B cell (primary cell): ENCODE measurements at places on chromosomes 11 and 22.

GRCh38 chr11:8363921-8364320 is 100.2 kb upstream of the LMO1 start:
- DNase-seq, result no peak

DNA sequence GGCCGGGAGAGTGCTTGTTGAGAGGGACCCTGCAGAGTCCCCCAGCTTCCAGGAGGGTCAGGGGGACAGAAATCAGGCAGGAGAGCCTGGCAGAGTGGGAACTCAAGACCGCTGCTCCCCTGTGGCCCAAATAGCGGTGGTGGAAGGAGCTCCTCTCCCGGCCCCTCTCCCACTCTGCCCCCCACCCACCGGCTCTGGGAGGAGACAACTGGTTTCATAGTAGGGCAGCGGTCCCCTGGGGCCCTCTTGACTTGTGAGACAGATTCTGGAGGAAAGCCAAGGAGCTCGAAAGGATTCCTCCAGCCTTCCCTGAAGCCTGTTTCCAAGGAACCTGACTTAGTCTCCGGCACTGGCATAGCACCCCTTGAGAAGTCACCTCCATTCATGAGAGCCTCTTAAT is 10.1 kb downstream of the PKNOX2 start:
- DNase-seq, result no peak

DNA sequence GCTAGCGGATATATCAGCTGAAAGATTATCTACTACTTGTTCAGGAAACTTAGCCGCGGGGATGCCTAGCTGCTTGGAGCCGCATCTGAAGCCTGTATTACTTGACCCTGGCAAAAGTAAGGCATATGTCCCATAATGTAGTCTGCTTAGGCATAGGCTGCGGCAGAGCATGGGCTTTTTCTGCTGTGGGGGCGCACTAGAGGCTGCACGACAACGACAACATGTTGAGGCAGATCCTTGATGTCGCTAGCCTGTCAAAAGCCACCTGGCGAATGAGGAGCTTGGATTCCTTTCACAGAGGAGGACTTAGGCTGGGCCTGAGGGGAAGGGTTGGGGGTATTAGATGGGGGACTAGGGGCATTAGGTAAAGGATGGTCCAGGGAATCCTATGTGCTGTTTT is 1.1 kb upstream of the OR52N2 start:
- DNase-seq, result no peak

GRCh38 chr11:101705972-101706371 is 122.2 kb upstream of the TRPC6 start:
- no peak for DNase-seq

GRCh38 chr11:59479906-59480305 is 6.8 kb downstream of the OR4D10 start:
- DNase-seq, result no peak

DNA sequence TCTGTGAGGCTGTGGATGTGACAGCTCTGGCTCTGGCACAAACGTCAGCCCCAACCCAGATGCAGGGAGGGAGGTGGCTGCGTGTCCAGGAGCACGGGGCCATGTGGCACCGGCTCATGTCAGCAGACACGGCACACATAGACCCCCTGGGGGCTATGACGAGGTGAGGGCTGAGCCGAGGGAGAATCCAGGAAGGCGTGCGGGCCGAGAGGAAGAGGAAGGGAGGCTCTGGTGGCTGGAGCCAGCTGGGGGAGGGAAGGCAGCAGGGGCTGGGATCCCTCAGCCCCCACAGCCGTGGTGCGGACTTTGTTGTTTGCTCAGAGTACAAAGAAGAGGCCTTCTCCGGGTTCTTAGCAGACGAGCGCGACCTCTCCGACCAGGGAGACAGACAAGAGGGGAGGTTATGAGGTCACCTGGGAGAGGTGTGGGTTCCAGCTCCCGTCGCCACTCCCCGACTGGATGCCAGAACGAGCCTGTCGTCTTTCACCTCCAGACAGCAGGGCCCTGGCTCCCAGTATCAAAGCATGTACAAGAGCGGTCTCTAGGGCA is 46.1 kb downstream of the CDKN1C start:
- DNase-seq, result no peak

DNA sequence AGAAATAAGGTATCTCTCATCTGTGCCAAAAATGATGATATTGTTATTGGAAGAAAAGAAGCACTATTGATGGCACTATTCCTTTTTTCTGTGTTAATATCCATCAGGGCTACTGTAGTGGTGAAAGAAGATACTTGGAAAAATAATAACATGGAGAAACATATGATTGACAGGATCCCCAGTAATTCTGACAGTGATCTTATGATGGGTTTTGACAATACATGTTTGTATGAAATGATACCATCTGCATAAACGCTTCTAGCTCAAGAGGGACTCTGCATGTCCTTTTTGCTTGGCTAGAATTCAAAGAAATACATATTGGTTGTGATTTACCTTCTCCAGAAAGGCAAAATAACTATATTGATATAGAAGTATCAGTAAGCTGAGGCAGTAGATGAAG is 178.1 kb downstream of the GUCY1A2 start:
- no peak for DNase-seq

- no peak for DNase-seq
Observed at GRCh38 chr11:12762278-12762677, 88.1 kb downstream of the TEAD1 start.

GRCh38 chr11:68890490-68891231 is 13.0 kb downstream of the MRPL21 start:
- no peak for DNase-seq

DNA sequence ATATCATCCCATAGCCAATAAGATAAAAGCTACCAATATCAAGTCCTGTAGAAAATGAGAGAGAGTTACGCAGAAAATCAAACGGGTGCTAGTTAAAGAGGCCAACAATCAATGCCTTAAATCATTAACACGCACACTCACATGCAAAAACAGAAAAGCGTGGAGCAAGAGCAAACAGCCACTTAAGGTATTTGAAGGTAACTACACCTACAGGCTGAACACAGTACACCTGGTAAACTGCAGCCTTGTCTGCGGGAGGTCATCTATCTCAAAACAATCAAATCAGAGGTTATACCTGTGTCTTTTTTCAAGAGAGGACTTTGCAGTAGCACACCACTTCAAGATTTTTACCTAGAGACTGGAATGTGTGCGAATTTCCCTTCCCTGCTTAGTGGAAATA is 23.6 kb downstream of the SLC35F2 start:
- DNase-seq, result no peak

GRCh38 chr11:66663741-66664296 is 13.9 kb downstream of the RBM4B start:
- DNase-seq, result no peak

DNA sequence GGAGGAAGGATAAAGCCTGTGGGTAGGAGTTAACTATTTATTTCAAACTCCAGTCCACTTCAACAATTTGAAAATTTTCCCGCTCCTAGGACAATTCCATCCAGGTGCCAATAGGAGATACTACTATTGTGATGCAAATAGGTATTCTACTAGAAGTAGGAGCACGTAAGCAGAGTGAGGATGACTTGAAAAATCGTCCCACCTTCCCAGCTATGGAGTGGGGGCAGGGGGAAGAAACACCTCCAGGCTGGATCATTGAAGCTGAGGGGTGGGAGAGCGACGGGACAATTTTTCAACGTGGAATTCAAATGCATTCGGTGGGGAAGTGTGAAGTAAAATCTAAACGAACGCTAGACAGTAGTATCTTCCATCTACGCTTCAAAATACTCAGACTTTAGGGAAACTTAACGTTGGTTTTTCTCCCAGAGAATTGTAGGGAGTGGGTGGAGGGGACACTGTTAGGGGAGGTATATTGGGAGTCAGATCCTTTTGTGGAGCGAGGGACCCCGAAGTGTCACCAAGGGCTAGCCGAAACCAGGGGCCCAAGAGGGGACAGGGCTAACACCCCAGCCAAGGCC is 523 bp upstream of the ARHGAP42 start:
- DNase-seq, result no peak

DNA sequence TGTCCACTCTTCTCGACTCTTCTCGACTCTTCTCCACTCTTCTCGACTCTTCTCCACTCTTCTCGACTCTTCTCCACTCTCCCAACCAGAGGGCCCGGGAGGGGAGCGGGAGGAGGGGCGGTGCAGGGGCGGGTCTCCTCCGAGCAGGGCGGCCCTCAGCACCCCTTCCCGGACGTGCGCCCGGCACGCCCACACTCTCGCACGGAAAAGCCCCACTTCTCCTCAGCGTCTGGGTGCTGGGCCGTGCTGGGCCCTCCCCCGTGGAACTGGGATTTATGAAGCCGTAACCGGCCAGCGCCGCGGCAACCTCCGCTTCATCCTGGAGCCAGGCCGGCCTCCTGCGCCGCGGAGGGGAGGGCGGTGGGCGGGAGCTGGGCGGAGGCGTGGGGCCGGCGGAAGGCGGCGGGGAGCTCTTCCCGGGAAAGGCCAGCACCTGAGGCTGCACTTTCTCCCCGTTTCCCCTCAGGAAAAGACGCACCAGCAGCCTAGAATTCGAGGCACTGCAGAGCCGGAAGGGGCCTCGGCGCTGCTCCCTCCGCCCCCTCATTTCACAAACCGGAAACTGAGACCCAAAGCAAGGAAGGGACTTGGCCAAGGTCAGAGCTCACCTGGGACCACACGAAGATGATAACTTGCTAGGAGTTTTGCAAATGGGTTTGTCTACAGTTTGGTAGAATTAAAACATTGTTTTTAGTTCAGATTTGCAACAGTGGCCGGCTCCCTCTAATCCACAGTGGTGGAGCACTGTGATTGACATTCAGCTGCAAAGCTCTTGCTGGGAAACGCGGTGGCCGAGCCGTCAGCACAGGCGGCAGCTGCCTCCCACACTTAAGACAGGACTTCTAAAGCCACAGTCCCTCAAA is 31.6 kb upstream of the JAM3 start:
- DNase-seq, result peak; percentile 54

DNA sequence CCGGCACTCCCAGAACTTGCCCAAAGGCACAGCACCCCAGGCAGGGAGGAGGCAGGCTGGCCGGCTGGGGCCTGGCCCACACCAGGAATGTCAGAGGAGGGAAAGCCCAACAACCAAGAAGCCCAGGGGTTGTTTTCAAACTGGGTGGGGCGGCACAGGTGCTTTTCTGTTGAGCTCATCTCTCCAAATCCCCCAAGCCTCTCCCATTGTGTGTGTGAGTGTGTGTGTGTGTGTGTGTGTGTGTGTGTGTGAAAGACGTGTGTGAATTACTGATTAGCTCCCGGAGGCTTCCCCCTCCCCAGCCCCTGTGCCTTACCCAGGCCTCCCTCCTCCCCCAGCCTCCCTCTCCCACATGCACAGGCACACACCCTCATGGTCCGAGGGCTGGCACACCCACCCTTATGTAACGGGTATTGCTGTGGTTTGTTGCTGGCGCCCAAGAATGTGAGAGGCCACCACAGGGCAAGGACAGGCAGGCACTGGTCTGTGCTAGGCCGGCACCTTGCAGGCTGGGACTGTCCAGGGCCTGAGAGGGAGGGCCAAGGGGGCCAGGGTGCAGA is 15.9 kb downstream of the TRIM29 start:
- no peak for DNase-seq

DNA sequence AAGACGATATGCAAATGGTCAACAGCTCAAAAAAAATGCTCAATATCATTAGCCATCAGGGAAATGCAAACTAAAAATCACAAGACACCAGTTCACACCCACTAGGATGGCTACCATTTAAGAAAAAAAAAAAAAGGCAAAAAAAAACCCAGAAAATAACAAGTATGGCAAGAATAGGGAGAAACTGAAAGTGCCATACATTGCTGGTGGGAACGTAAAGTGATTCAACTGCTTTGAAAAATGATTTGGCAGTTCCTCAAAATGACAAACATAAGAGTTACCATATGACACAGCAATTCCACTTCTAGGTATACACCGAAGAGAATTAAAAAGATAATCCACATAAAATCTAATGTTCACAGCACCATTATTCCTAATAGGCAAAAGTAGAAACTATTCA is 47.5 kb downstream of the PICALM start:
- DNase-seq, result no peak

GRCh38 chr11:62374801-62375200 is 37.6 kb downstream of the ASRGL1 start:
- DNase-seq, result no peak

DNA sequence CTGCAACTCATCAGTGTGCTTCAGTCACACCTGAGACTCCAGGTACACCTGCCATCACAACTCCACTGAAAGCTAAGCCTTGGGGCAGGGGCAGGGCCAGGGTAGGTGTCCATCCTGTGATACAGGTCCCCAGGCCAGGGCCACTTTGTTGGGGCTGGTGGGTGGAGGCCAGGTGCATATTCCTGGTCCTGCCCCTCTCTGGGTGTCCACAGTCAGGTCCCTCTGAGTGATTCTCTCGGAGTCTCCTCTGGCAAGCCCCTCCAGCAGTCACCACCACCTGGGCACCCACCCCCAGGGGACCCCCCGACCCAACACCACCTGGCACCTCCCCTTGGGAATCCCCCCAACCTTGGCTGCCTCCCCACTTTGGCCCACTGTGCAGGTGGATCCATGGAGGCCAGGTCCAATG is 9.5 kb upstream of the ACR start:
- DNase-seq, result no peak

DNA sequence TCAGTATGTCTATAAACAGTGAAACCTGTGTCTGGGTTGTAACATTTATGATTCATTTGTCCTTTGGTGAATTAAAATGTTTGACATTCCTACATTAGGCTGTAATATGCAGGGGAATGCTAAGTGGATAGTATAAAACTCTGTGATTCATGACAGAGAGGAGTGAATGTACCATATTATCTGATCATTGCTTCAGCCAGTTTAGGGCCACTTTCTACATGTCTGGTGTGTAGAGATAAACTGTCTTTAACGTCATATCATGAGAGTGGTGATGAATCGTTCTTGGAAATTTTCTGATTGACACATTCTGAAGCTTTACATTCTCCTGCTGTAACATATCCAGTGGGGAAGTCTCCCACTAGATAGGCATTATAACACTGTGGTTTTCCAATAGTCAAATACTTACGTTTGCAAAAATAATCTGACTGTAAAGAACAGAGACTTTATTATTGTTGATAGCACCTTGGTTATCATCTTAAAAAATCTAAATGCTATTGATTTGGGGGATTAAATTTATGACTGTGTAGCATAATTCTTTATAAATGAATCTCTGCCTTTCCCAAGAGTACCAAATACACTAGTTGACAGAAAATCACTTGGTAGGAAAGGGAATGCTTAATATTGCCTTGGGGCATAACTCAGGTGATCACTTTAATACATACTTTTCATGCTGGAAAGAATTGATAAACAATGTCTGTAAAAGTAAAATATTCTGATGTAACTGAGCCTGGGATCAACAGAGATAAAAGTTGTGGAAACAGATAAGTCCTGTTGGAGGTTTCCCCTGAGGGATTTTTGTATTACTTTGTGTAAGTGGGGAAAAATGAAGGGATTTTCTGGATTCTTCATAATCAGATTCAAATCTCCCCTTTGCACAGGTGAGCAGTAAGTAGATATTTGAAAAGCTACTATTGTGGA is 427.9 kb downstream of the JRKL start:
- DNase-seq, result no peak

GRCh38 chr11:36356201-36356600 is 60.1 kb downstream of the PRR5L start:
- DNase-seq, result peak; percentile 79

DNA sequence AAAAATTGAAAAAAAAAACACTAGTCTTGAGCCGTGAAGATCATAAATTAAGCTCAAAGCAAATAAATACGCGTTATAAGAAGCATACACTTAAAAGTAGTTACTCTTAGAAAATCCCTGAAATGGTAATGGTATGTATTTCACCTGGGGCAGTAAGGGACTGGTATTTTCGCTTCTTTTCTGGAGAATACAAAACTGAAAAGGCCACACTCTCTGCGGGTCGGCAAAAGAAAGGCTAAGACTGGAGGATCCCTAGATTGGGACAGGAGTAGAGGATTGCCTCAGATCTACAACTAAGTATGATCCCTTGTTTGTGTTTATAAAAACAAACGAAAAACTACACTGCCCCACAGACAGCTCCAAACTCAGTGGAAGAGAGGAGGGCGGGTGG is 617 bp downstream of the TSG101 start:
- DNase-seq, result no peak

GRCh38 chr11:18321578-18321968 is 367 bp downstream of the HPS5 start:
- DNase-seq, result no peak
